ENCODE measurements at places on chromosomes 2 and 18.

GRCh38 chr2:216721141-216721540, 25.8 kb upstream of the IGFBP5 start:
- DNase-seq = no peak

GRCh38 chr2:33133454-33133952, 186.8 kb downstream of the LTBP1 start:
- DNase-seq = no peak

GRCh38 chr2:188203776-188204175, 87.9 kb upstream of the GULP1 start:
- DNase-seq = no peak

GRCh38 chr2:216155954-216156353, 46.8 kb downstream of the XRCC5 start:
- no peak for DNase-seq

DNA sequence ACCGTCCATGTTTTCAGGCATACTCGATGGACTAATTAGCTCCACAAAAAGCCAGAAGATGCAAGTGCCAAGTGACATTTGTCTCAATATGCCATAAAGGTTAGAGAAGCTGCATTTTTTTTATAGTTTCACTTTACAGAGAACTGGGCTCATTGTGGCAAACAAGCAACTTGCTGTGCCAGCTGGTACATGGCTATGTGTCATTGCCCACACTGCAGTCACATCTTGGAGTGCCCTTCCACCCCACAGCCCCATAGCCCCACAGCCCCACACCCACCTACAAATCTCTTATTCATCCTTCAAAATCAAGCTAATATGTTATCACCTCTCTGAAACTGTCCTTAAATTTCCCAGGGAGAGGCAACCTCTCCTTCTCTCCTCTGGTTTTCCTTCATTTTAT, 451.9 kb downstream of the ARHGAP15 start:
- no peak for DNase-seq

DNA sequence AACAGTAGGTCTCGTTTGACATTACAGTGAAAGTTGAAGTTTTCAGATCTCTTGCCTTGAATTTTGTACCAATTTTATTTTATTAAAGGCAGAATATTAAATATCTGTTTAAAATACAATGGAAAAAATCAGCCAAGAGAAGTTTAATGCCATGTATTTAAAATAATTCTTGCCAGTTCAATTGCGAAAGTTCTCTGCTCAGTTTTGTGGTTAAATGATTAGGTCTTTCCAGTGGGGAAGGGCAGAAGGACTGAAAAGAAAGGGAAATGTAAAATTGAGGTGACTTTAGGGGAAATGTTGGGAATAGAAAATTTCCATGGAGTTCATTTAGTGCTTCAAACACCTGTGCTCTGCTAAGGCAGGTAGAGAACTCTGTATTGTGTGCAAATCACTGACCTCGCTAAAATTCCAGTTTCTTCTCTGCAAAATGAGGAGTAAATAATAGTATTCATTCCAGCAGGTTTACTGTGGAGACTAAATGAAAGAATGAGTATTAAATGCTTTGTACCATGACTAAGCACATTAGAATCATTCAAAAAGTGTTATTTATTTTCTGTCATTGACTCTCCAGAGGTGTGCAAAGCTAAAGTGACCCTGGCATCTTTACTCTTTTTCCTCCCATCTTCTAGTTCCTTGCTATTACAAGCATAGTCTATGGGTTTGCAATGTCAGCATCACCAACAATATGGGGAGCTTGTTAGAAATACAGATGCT, 74.4 kb downstream of the KIAA1328 start:
- no peak for DNase-seq

- no peak for DNase-seq
Observed at GRCh38 chr2:96097441-96097840, 18.9 kb downstream of the ADRA2B start.

DNA sequence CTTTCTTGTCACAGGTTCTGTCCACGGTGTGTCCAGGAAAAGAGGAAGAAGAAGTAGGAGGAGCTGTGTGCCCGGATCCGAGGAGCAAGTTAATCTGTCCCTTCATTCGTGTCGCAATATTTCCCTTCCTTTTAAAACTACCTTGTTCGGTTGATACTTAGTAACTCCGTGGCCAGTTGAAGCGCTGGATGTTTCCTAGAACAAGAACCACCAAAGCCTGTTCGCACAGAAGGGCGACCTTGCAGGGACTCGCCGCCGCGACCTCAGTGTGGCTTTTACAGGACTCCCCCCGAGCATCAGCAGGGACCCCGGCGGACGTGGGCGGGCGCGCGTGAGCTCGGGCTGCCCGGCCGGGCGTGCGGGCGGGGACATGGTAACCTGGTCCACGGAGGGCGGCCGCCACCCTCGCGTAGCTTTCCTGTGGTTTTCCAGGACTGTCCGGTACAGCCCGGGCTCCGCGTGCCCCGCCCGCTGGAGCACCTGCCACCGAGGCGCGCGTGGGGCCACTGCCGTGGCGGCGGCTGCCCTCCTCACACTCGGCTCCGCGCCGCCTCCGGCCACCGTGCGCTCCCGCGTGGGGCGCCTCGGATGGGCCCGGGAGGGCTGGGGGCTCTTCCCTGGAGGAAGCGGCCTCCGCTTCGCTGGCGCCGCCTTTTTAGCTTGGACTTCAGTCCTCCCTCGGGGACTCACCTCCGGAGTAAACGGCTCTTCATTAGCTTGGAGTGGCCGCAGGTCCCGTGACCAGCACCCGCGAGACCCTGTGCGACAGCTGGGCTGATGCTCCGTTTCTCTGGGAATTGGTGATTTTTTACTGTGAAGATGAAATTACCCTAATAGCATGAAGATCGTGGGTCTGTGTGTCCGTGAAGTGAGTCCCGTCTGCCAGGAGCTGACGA, 9.2 kb upstream of the D2HGDH start:
- no peak for DNase-seq

DNA sequence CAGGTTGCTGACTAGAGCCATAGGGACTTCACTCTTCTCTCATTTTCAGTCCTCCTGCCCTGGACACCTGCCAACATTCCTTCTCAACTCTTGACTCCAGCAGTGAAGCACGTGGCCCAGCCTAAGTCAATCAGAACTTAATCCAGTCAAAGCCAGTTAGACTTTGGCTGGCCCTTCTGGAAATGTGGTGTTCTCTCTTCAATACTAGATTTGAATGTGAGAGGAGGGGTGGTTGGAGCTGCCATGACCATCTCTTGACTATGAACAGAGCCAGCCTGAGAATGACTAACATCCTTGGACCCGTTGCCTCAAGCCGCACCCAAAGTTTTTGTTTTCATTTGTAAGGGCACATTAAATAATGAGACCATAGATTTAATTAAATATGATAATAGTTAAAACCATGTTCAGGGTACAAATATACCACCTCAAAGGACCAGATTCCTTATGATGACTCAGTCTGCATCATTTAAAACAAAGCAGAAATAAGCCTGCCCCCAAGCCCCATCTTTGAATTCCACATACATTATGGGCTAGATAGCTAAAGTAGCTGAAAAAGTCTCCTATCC, 49.7 kb upstream of the RASGRP3 start:
- DNase-seq = peak; percentile 94

- DNase-seq = no peak
Observed at GRCh38 chr2:75589391-75590105, 28.8 kb upstream of the EVA1A start.

GRCh38 chr2:44715671-44716081, 225.8 kb upstream of the SIX3 start:
- peak; percentile 48 for DNase-seq

- no peak for DNase-seq
Observed at GRCh38 chr2:73253400-73253799, 19.3 kb downstream of the CCT7 start.

GRCh38 chr18:49764032-49764431, 49.3 kb downstream of the ACAA2 start:
- no peak for DNase-seq

GRCh38 chr2:129764376-129765325, 214.8 kb upstream of the RAB6C start:
- no peak for DNase-seq

DNA sequence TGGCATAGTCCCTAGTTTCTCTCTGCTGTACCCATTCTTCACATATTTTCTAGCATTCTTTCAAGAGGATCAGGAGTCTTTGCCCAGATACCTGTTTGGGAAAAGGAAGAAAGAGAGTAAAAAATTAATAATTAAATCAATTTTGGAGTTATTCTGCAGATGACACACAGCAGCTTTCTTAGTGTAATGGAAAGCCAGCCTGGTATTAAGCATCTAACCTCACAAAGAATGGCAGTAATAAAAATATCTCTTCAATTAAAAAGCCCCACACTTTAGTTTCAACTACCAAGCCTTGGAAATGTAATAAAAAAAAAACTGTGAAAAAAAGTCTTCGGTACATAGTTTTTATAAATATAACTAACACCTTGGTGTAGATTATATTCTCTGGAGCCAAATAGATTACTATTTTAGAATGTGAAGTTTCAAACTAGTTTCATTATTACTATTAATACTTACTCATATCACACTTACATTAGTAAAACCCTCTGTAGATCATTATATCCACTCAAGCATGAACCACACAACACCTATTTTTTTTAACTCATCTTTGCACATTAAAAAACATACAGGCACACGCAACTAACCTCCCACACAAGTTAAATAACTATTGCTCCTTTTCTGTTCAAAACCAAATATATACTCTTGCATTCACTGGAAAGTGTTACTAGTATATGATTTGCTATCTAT, 90.9 kb downstream of the GPD2 start:
- no peak for DNase-seq

- DNase-seq = no peak
Observed at GRCh38 chr18:36811430-36811829, 17.4 kb downstream of the TPGS2 start.

GRCh38 chr2:20538308-20539132, 91.6 kb downstream of the RHOB start:
- no peak for DNase-seq

DNA sequence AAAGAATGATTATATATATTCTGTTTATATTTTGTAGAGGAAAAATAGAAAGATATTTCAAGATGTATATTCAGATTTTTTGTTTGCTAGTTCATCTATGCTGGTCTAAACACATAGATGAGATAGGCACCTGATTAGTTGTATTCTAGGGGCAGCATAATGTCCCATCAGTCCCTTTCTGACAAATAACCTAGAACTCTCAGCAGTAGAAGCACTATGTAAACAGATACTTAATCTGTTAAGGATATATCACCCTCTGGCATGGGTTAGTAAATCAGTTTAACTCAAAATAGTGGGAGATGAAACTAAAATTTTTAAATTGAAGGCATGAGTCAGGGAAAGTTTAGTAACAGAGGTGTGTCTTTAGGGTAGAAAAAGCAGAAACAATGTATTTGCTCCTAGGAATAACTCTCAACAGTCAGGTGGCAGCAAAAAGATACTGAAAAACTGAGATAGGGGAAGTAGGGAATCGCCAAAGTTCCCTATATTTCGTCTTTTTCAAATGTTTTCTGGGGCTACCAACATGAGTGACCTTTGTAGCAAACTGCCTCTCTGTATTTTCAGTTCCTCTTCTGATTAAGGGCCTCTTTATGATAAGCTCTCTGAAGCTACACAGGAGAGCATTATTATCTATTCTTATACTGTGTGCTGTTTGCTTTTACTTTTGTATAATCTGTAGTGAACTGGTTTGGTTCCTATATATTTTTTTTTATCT, 5.7 kb downstream of the PPP1R1C start:
- no peak for DNase-seq

GRCh38 chr2:237534380-237534779, 32.0 kb upstream of the PRLH start:
- no peak for DNase-seq

- DNase-seq = no peak
Observed at GRCh38 chr2:199136242-199136641, 321.5 kb downstream of the SATB2 start.

DNA sequence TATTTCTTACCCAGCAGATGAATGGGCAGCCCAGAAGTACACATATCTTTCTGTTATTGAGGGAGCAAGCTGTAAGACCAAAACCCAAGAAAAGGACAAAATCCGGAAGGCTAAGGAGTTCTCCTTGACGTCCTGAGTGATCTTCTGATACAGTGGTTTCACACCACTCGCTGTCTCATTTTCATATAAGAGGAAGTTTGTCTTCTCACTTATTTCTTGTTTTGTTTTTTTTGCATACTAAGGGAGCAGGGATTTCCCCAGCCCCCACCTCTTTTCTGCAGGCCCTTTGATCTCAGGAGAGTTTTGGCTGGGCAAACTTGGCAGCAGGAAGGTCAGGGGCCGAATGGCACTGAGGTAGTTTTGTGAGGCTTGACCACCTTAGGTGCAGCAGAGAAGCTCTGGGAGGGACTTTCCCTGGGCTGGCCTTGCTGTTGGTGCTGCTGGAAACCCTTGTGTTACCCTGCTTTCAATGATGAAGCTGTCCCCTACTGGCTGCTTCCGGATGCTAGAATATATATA, 13.3 kb downstream of the CHRNA1 start:
- DNase-seq = no peak

GRCh38 chr2:169782513-169782912, 16.2 kb upstream of the SSB start:
- DNase-seq = no peak

GRCh38 chr2:149860276-149860921, 272.8 kb upstream of the MMADHC start:
- DNase-seq = peak; percentile 88

DNA sequence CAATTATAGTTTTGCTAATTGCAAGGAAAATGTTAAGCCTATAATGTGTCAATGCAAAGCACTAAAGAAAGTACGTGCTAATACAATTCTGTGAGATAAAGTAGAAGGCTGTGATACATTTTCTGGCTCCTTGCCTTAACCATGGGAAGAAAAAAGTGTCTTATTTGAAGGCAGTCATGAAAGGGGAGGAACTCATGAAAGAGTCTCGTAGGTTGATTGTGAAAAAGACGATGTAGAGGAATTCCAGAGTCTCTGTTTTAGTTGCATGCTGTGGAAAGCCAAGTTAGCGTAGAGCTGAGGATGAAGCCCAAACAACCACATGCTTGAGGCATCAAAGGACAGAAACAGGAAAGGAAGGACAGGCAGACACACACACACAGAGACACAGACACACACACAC, 214.1 kb downstream of the MEIS1 start:
- DNase-seq = no peak

- peak; percentile 72 for DNase-seq
Observed at GRCh38 chr2:38508311-38509039, 94.3 kb downstream of the HNRNPLL start.

DNA sequence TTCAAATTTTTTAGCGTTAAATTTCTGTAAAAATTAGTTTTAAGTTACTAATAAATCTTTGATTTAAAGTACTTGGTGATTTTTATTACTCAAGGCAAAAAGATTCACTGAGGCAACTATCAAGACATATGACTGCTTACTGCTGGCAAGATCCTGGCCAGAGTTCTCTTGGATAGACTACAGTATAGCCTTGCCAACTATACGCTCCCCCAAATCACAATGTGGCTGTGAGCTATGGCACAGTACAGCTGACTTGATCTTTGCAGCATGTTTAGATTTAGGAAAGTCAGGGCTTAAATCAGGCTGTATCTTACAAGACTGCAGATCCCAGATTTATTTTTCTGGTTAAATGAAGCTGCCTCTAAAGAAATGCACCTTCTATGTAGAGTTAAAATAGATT, 26.5 kb downstream of the MSTN start:
- no peak for DNase-seq

DNA sequence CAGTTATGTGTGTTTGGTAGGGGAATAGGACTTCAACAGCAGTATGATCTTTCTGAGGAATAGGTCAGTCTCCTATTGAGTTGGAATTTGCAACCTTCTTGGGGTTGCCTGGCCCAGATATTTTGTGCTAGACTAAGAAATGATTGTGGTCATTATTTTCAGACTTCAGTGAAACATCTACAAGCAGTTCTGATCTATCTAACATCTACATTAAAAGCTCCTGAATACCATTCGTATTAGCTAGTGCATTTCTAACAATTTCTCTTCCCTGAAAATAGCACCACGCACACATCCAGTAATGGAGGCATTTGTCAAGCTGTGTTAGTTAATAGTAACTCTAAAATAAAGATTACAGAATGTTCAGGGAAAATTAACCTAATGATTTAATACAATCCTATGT, 179.3 kb downstream of the FIGN start:
- DNase-seq = no peak
